ENCODE measurements at places on chromosomes 6 and 20.

- no peak for DNase-seq
Observed at GRCh38 chr20:6864740-6865139, 97.3 kb downstream of the BMP2 start.

DNA sequence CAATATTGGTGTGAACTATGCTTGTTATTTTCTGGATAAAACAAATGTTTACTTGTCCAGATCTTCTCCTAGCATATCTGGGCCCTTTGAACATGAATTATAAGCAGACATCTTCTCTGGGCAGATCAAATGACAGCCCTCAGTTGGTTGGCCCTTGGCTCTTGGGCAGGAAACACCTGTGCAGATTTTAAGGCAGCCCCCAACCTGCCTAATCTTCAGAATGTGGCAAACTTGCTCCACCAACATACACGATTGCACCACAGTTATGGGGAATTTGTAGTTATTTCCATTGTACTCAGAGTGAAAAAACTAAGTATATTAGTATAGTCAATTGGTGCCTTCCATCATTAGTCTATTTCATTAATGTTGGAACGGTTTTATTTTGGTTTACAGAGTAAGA lies 94.9 kb upstream of the KCNK16 start:
- DNase-seq: no peak

DNA sequence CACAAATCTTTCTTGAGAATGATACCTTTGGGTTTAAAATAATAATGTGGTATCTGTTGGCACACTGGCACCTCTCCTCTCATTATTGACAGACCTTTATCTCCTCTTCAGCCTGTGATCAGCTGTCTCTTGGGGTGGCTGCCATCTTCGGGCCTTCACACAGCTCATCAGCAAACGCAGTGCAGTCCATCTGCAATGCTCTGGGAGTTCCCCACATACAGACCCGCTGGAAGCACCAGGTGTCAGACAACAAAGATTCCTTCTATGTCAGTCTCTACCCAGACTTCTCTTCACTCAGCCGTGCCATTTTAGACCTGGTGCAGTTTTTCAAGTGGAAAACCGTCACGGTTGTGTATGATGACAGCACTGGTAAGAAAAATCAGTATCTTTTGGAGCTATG lies 232.8 kb downstream of the GRIK2 start:
- DNase-seq: peak; percentile 72

DNA sequence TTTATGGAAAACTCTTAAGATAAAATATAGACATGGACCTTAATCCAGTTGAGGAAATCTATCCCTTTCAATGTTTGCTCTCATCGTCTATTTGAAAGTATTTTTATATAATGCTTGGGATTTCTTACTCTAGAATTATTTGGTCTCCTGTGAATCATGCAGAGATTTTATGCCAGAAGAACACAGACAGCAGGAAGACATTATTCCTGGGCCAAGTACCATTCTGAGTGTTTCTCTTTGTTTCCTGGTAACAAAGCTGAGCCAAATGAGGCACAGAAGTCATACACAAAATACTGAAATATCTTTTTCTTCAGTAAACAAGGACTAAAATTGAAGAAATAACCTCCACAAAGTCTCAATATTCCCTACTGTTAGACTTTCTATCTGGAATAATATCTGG lies 538.2 kb upstream of the EYS start:
- no peak for DNase-seq

DNA sequence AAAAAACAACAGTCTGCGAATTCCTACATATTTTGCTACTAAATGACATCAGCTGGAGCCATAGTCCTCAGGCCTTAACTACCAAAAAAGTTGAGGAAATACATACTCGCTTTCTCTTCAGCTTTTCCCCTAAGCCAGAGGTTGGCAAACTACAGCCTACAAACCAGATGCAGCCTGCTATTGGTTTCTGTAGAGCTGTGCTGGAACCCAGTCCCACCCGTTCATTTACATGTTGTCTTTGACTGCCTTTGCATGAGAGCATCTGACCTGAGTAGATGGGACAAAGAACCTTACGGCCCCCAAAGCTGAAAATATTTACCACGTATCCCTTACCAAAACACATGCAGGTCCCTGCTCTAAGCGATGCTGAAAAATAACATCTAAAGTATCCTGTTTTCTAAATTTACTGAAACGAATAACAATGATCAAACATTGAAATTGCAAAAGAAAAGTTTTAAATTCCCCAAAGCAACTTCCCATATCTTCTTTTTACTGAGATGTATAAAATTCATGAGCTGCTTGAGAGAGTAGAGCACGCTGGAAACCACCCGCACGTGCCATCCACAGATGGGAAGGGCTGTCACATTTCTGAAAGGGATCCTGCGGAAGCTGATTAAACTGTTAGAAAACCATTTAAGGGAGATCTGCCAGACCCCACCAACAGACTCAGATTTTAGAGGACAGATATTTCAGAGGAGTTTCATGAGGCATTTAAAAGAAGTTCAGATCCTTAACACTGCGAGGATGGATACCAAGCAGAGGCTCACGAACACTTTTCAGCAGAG lies 124.1 kb downstream of the PRKN start:
- no peak for DNase-seq

DNA sequence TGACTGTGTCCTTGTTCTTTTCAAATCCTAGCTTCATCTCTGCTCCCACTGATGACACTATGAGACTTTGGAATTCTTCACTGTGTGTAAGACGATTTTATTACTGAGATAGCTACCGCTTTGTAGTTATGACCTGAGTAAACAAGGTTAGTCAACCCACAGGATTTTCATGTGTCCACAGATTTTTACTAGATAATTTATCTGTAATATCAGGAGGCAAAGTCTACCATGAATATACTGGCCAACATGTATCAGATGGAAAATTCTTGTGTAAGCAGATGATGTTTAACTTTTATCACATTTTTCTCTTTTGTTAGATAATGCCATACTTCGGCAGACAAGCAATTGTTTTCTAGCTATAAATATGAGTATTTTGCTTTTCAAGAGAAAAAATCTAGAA lies 119.8 kb downstream of the SGK1 start:
- no peak for DNase-seq

- DNase-seq: no peak
Observed at GRCh38 chr6:11675601-11676000, 103.0 kb downstream of the ADTRP start.

- DNase-seq: no peak
Observed at GRCh38 chr20:41228858-41229257, 88.7 kb downstream of the ZHX3 start.

DNA sequence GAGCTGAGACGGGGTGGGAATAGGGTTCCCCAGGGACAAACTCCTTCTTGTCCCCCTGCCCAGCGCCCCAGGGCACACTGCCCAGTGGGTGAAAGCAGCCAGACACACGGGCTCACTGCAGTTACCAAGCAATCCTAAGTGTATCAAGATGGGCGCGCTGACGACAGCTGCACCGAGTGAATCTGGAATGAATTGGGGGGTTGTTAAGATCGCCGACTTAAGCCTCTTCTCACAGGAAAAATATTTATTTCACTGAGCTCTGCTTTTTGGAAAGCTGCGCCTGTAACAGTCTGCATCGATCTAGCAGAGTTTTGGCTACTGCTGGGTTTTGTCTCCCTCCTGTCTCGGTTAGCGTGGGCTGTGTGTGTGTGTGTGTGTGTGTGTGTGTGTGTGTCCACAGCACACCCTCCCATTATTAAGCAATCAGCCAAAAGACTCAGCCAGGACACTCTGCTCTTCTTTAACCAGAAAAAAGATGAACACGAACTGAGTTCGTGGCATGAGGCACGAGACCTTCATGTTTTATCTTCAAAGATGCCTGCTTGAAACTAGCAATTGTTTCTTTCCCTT lies 35.9 kb downstream of the RIPOR3 start:
- no peak for DNase-seq

DNA sequence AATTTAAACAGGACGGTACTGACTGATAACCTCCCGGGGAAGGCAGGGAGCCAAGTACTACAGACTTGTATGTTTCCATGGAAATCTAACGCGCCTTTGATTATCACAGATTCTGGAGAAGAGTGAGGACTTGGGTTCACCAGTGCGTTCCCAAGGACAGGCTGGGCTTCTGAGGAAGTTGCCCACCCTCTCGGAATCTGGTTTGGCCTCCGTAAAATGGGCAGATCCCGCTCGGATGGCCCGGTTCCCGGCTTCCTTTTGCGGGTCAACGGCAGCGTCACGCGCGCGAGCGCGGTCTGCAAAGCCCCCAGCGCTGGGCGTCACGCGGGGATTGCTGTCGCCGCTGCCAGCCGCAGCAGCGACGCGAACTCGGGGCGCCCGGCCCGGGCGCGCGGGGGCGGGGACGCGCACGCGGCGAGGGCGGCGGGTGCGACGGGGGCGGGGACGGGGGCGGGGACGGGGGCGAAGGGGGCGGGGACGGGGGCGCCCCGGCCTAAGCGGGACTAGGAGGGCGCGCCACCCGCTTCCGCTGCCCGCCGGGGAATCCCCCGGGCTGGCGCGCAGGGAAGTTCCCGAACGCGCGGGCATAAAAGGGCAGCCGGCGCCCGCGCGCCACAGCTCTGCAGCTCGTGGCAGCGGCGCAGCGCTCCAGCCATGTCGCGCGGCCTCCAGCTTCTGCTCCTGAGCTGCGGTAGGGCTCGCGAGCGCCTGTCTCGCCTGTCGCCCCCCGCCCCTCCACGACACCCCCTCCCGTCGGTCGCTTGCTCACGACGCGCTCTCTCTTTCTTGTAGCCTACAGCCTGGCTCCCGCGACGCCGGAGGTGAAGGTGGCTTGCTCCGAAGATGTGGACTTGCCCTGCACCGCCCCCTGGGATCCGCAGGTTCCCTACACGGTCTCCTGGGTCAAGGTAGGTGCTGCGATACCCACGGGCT lies at the start of gene CD83:
CD83 (plus strand) TSS at position 615 of the 933 bp plus-strand sequence; CDS start at position 655, 40 bp downstream.
- no peak for DNase-seq

DNA sequence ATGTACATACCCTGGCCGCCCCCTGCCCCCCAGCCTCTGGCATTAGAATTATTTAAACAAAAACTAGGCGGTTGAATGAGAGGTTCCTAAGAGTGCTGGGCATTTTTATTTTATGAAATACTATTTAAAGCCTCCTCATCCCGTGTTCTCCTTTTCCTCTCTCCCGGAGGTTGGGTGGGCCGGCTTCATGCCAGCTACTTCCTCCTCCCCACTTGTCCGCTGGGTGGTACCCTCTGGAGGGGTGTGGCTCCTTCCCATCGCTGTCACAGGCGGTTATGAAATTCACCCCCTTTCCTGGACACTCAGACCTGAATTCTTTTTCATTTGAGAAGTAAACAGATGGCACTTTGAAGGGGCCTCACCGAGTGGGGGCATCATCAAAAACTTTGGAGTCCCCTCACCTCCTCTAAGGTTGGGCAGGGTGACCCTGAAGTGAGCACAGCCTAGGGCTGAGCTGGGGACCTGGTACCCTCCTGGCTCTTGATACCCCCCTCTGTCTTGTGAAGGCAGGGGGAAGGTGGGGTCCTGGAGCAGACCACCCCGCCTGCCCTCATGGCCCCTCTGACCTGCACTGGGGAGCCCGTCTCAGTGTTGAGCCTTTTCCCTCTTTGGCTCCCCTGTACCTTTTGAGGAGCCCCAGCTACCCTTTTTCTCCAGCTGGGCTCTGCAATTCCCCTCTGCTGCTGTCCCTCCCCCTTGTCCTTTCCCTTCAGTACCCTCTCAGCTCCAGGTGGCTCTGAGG lies 7.6 kb downstream of the CDKN1A start:
- DNase-seq: no peak

- no peak for DNase-seq
Observed at GRCh38 chr6:39389484-39389767, 66.9 kb upstream of the KCNK16 start.

- DNase-seq: peak; percentile 71
Observed at GRCh38 chr20:49825521-49826033, 12.9 kb downstream of the SLC9A8 start.

- DNase-seq: no peak
Observed at GRCh38 chr6:44342052-44342451, 398 bp upstream of the SPATS1 start.

- DNase-seq: no peak
Observed at GRCh38 chr20:52251136-52251700, 59.6 kb upstream of the ZFP64 start.

GRCh38 chr6:139372326-139373153 lies 1.9 kb downstream of the CITED2 start:
- DNase-seq: no peak

GRCh38 chr20:1871807-1872458 lies 23.3 kb upstream of the SIRPA start:
- DNase-seq: no peak

- peak; percentile 59 for DNase-seq
Observed at GRCh38 chr20:32709632-32710121, 33.6 kb downstream of the COMMD7 start.

DNA sequence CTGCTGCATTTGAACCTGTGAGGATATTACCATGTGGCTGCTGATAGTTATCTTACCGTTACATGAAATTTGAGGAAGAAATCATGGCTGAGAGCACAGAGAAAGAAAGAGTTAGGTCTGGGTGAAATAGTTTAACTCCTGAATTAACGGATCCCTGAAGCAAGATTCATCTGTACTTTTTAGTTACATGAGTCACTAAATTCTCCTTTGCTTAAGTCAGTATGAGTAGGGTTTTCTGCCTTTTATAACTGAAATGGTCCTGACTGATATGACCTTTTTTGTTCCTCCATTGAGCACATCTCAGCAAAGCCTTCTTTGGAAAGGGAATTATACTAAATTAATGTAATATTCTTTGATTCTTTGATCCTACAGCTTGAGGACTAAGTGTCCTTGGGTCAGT lies 333.3 kb upstream of the ZFP64 start:
- DNase-seq: no peak

GRCh38 chr20:46970937-46971630 lies 76.4 kb downstream of the EYA2 start:
- peak; percentile 20 for DNase-seq

DNA sequence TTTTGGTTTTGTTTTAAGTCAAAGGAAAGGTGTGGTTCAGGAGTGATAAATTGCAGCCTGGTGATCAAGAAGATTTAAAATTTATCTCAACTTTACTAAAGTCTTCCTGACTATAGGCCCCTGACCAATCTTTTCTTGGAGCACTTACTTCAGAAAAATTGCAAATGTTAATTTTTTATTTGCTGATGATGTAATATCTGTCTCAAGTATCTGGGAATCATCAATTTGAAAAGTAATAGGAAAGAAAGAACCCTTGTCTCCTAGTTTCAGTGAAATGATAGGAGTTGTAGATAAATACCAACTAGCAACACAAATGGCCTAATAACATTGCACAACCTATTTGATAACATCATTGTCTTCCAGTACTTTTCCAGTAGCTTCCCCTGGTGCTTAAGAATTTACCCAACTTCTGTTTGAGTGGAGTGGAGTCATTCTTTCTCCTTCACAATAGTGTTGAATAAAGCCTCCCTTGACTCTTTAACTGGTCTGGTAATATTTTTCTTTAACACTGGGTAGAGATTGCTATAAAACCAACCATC lies 648.3 kb upstream of the ADGRB3 start:
- no peak for DNase-seq

DNA sequence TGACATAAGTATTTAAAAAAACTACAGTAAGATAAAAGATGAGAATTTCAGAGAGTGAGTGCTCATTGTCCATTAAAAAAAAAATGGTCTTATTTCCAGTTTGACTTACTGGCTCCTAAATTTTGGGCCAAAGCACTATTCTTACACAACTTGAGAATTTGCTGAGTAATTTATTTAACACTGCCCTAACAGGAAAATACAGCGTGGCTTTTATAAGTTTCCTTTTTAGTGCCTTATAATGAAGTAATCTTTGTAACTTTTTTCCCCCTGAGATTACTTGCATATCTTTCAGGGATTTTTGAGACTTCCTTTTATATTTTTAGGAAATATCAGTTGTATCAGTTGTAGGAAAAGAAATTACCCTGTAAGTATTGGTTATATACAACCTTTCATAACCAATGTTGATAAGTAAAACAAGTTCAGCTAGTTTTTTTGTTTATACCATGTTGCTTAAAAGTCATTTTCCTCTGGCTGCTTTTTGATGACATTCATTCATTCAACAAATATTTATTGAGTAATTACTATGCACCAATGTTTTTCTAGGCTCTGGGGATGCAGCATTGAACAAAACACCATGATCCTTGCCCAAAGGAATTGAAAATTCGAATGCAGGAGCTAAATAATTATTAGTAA lies 106.4 kb upstream of the SGK1 start:
- DNase-seq: no peak

Measured in SHP77 treated with DMSO at 0.1 percent for 48 hours (cell line).